Adipocyte (in vitro differentiated cells): ENCODE measurements at places on chromosomes 6 and 20.

- peak; percentile 95 for DNase-seq
Observed at GRCh38 chr20:17843246-17844132, 125.1 kb downstream of the SNX5 start.

GRCh38 chr6:149137594-149137993 is 179.9 kb upstream of the TAB2 start:
- peak; percentile 60 for DNase-seq

DNA sequence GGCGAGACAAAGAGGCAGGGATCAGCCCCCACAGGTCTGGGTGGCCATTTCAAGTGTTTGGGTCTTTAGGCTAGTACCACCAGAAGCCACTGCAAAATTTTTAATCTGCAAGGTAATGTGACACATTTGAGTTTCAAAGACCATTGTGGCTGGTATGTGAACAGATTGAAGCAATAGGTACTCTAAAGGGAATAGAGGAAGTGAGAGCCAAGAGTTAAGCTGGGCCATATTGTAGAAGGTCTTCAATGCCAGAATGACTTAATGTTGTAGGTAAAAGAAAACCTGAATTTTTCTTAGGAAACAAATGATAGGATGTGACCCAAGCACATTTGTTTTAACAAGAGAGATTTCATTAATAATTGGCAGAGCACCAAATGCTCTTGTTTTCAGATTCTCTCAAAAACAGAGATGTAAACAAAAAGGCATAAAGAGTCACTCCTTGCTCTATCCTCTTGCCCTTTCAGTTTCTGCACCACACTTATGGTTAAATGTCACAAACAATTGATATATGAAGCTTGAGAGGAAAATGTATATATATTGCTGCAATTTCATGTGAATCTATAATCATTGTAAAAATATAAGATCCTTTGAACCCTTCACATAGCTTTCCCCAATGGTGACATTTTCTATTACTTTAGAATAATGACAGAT is 307.1 kb upstream of the PLN start:
- DNase-seq: no peak

- no peak for DNase-seq
Observed at GRCh38 chr6:119077391-119077642, 1.1 kb downstream of the FAM184A start.

DNA sequence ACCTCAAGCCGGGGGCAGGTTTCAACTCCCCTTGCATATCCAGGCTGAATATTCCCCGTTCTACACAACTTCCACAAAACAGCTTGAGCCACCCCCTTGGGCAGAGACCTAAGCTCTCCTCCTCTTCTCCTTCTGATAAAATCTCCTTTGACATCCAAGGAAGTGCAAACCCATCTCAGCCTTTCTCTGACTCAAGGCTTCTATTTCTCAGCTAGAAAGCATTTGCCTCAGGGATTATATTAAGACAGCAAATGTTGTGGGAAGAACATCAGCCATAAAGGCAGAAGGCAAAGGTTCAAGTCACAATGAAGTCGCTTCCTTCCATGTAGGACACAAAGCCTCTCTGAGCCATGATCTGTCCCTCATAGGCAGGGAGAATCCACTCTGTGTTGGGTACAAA is 386.6 kb upstream of the ARID1B start:
- DNase-seq: peak; percentile 2

DNA sequence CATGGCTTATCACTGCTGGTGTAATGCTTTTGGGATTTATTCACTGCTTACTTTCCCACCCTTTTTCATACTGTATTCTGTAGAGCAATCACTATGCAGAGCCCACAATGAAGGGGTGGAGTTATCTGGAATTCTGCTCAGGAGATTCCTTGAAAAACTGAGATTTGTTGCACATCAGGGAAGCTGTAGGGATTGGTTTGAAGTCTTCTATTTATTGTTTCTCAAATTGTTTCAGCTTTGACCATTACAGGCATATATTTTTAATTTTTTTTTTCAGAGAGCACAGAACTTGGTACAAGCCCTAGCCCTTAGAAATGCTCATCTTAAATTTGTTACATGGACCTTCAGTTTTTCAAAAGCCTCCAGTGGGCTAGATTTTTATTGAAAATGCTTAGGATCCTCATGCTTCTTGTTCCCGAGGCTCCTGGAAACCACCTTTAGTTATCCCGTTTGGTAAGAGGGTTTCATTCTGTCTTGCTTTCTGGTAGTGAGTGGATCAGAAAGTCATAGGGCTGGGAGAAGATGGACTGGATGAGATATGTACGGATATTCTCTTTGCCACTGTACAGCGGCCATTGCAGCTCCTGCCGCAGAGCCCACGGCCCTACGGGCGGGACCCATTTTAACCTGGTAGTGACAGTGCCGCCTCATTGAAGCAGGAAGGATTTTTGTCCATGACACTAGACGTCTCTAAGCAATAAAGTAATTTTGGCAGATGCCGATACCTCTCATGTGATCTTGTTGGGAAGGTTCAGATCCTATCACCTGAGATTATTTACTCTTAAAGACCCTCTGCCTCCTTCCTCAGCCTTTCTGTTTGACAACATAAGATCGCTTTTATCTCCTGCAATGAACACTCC is 45.3 kb upstream of the ZNF184 start:
- DNase-seq: no peak

DNA sequence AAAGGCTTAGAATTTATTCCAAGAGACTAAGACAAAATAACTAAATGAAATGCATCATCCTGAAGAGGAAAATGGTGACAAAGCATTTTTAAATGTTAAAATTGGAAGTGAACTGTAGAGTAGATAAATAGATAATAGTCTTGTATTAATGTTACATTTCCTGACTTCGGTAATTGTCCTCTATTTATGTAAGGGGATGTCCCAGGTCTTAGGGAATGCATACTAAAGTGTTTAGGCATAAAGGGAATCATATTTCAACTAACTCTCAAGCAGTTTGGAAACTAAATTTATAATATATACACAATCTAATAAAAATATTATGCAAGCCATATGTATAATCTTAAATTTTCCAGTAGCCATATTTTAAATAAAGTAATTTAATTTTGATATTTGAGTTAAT is 159.3 kb downstream of the WDR27 start:
- DNase-seq: no peak

- peak; percentile 54 for DNase-seq
Observed at GRCh38 chr6:25324066-25324762, 45.0 kb downstream of the CARMIL1 start.

- no peak for DNase-seq
Observed at GRCh38 chr6:165805636-165806035, 142.6 kb upstream of the PDE10A start.

- DNase-seq: peak; percentile 94
Observed at GRCh38 chr6:37051138-37052026, 45.9 kb downstream of the FGD2 start.

- DNase-seq: no peak
Observed at GRCh38 chr6:152575161-152575560, 62.0 kb downstream of the SYNE1 start.

DNA sequence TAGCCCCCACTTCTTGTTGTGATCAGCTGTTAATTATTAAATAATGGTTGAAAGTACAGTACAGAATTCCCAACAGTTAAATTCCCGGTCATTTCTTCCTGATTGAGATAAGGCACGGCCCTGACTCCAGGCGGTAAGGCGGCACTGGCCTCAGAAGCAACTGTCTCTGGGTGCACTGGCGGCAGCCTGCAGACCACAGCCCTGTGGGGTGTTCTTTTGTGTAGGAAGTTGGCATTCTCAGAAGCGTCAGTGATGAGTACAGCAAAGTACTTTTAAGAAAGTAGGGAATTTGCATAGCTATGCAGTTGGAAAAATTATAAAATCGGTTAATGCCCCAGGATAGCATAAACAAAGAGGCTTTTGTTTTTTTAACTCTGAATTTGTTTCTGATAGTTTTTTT is 50.5 kb downstream of the SAMD5 start:
- DNase-seq: no peak

GRCh38 chr6:100475554-100476320 is 11.0 kb upstream of the SIM1 start:
- DNase-seq: no peak

GRCh38 chr6:84460491-84460890 is 233.0 kb upstream of the CEP162 start:
- DNase-seq: peak; percentile 11

GRCh38 chr6:119426619-119427018 is 77.1 kb upstream of the MAN1A1 start:
- DNase-seq: peak; percentile 62

- DNase-seq: no peak
Observed at GRCh38 chr6:139381216-139381865, 6.9 kb upstream of the CITED2 start.

GRCh38 chr20:19952392-19952791 is 64.8 kb upstream of the NAA20 start:
- no peak for DNase-seq

GRCh38 chr6:15355683-15356099 is 109.8 kb downstream of the JARID2 start:
- no peak for DNase-seq

DNA sequence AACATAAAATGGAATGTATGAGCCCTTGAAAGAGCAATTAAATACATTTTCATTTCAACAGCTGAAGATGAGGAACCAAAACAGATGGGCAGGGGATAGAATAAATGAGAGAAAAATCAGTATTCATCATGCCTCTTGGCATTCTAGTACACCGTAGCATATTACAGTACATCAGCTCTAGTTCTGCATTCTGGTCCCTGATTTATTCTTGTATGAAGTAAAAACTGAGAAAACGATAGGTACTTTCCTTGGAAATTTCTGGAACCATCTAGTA is 349.4 kb downstream of the ARHGAP18 start:
- no peak for DNase-seq

DNA sequence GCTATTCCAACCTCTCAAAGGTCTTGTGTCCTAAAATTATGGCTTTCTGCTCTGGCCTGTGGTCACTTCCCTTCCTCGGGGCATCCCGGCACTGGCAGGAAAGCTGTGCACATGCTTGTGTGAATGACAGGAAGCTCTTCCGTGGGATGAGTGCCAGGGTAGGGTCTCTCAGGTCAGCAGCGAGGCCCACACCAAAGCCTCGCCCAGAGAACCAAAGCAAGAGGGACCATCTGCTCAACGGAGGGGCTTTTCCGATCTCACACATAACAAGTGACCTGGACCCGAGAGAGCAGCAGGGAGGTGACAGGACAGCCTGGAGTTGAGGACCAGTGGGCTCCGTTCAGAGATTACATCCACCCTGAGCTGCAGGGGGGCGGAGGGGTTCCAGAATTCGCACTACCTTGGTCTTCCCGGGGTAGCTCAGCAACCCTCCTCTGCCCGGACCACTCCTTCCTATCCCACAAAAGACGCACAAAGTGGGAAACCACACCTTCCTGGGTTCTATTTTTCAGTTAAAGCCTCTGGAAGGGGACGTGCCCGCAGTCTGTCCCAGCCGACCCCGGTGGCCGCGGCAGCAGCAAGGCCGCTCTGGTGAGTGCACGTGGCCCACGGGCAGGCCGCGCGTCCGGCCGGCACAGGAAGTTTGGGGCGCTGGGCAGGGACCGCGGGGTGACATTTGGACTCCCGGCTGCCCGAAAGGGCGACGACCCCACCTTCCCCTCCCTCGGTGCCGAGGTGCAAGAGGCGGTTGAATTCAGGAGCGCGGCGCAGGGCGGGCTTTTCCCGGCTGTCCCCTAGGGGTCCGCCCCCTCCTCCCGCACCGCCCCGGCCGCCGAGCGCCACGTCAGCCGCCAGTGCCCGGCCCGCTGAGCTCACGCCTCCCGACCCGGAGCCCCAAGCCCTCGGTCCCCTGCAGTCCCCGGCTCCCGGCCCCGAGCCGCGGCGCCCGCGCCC is 988 bp downstream of the TXNDC5 start:
- peak; percentile 66 for DNase-seq

GRCh38 chr6:116461932-116462885 is 1.0 kb downstream of the CALHM6 start:
- peak; percentile 73 for DNase-seq

- DNase-seq: peak; percentile 54
Observed at GRCh38 chr20:56411759-56412472, at the start of gene CASS4. Gene CASS4 (plus strand): TSS chr20:56412260. CDS start chr20:56412459, 199 bp downstream.

DNA sequence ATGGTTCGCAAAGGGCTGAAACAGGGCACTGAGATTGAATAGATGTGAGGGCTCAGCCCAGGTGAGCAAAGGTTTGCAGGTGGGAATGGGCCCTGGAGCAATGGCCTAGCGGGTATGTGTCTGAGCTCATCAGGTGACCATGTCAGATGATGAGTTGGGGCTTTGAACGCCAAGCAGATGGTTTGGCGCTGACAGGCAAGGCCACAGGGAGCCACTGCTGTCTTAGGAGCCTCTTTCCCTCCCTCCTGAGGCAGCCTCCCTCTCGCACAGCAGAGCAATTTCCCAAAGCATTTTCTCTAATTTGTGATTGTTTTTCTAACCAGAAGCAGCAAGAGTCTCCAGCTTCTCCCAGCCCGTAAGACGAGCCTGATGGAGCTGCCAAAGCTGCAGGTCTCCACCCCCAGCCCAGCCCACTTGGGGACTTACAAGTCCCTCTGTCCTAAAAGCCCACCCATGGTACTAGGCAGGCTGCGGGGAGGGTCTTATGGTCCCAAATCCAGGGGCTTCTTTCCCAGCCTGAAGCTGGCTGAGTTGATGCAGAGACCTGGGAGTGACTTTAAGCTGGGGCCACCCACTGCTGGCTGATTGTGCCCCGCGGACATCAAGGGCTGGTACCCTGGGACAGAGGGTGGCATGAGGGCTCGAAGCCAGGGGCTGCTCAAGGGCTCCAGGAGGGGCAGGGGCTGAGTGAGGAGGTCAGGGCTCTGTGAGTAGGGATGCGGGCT is 11.6 kb downstream of the CDH22 start:
- DNase-seq: no peak

DNA sequence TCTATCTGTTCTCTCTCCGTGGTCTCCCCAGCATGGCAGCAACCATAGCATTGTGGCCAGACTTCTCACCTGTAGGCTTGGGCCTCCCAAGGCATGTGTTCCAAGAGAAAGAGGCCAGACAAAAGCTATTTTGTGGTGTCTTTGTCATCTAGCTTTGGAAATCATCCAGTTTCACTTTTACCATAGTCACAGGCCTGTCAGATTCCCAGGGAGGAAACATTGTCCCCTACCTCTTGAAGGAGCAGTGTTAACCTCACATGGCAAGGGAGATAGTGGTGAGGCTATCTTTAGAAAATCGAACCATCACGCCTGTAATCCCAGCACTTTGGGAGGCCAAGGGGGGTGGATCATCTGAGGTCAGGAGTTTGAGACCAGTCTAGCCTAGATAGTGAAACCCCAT is 42.3 kb upstream of the RALGAPA2 start:
- DNase-seq: no peak

GRCh38 chr6:131586543-131586942 is 13.5 kb downstream of the ARG1 start:
- DNase-seq: no peak

DNA sequence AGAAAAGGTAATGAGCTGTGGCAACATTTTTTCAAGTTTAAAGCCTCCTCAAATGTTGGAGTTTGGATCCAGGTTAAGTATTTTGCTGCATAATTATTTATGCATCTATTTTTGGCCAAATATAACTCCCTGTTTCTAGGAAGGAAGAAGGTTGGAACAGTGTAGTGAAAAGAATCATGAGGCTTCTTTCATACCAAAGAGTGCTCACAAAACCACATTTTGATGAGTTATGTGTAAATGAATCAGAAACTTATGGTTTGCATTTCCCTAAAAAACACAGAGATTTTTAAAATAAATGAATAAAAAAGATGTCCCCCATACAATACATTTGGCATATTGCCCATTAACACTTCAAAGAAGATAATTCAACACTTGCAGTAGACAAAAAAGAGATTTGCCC is 246.9 kb upstream of the PRDM1 start:
- DNase-seq: peak; percentile 33

GRCh38 chr6:138417493-138418117 is 13.6 kb downstream of the HEBP2 start:
- no peak for DNase-seq

GRCh38 chr20:12557224-12557623 is 451.5 kb upstream of the SPTLC3 start:
- DNase-seq: no peak
